Stimulated activated CD8-positive, alpha-beta memory T cell treated with anti-CD3 and anti-CD28 coated beads, Interleukin-2, amount 100 ng/mL, for 48 hours (primary cell): ENCODE measurements at places on chromosomes 6 and 20.
A peak's percentile ranks its signal among the peaks of the same experiment; 100 is the strongest.

- DNase-seq, result peak; percentile 33
These were observed 10.2 kb upstream of the CST5 start for GRCh38 chr20:23889775-23890187.

DNA sequence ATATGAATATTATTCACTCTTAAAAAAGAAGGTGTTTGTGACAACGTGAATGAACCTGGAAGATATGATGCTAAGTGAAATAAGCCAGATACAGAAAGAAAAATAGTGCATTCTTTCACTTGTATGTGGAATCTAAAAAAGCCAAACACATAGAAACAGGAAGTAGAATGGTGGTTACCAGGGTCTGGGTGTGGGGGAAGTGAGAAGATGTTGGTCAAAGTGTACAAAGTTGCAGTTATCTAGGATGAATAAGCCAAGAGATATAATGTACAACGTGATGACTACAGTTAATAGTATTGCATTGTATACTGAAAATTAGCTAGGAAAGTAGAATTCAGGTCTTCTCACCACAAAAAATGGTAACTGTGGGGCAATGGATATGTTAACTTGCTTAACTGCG lies 151.1 kb upstream of the HCRTR2 start:
- DNase-seq, result no peak

DNA sequence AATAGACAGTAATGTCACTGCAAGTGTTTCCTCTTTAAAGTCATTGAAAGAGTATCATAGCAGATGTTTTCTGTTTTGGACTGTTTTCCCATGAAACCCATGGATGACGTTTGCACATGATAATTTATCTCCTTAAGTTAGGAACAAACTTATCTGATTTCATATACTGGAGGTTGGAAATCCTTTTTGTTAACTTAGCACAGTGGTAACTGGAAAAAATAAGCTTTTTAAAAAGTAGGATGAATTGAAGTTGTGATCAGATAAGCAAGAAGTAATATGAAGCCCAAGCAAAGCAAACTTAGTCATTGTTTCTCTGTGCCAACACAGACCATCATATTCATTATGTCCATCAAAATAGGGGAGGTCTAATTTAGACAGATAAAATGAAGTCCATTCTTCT lies 61.6 kb downstream of the PLCB4 start:
- no peak for DNase-seq

DNA sequence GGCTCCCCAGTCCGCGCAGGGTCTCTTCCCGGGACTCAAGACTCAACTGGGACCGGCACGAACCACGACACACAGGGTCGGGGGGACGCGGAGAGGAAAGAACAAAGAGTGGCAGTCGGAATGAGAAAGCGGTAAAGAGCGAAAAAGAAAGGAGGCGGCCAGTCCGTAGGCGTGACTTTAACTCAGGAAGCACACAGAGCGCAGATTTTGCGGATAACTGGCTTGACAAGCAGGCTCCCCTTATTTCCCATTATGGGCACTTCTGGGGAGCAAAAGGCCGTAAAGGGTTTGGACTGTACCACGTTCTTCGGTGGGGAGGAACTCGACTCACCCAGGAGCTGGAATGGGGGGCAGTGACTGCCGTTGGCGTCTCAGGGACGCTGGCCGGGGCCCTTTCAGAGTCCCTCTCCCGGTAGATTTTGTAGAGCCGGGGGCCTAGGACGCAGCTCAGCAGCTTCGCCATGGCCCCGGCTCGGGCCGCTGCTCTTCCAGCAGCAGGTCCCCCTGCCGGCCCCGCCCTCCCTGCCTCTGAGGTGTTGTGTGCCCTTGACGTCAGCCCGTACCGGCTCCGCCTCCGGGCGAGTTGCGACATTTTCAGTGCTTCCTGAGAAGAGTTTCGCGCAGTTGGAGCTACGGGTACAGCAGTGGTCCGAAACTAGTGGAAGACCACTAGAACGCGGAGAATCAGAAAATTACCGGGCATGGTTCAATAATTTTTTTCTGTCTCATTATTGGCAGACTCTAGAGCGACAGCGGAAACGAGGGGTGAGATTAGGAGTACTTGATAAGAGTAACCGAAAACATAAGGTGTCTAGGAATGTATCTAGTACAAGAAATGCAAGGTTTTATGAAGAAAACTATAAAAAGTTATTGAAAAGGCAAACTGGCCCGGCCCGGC lies at the start of gene ABHD16A:
ABHD16A (minus strand) TSS at position 506 of the 898 bp plus-strand sequence; CDS start at position 463, 43 bp downstream.
- peak; percentile 98 for DNase-seq

DNA sequence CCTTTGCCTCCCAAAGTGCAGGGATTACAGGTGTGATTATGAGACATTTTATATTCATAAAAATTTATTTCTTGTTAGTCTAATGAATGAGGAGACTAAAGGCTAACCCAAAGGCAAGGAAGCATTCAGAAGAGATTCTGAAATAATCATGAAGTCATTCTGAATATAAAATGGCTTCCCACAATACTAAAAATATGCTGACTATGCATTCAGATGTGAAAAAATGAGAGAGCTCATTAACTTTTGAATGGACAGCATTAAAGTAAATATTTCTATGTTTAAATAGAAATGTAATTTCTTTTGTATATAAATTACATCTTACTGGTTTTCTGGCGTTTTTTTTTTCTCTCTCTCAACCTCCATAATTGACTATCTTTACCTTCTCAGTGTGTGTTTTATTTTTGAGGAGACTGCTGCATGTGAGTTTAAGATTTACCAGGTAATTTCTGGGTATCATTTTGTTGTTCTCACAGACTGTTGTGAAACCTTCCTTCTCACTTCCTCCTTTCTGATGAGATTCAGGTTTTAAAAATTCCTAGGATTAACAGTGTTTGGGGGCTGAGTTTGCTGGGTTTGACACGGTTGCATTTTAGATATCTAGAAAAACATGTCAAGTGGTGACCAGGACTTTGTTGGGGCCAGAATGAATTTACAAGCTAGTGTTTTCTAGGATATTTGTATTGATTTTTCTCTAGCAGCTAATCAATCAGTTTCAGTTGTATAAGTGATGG lies 316.6 kb downstream of the CDKAL1 start:
- no peak for DNase-seq

DNA sequence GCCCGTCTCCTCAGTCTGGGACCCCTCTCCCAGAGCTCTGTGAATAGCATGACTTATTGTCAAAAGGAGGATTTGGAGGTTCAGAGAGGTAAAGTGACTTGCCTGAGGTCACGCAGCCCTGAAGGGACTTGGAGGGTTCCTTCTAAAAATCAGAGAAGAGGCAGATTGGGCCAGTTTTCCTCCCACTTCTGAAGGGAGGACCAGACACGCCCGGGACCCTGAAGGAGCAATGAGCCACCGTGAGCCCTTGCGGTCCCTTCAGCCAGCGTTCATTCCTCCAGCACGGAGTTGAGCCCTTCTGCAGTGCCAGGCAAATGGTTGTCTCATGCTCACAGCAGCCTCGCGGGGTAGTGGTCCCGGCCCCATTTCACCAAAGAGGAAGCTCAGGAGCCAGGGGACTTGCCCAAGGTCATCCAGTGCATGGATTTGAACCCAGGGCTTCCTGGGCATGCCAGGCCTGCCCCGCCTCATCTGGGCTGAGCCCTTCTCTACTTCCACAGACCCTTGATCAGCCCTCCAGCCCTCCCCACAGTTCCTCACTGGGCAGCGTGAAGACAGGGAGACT lies 7.4 kb downstream of the SRC start:
- DNase-seq, result no peak

- DNase-seq, result no peak
These were observed 117.9 kb downstream of the SGK1 start for GRCh38 chr6:134199848-134200606.

DNA sequence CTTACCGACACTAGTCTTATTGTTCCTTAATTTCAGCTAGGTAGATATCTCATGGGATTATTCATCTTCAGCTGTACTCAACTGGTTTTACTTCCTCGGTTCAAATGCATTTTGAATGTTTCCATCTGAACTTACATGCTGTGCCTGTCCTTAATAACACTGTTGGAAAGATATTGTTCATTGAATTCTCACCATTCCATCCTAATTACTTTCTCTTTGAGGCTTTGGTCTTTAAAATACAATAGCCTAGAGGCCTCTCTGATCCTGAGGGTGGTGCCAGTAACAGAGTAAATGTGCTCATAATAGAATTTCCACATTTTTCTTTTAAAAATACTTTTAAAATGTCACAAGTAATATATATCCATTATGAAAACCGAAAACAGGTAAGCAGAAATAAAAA lies 54.0 kb downstream of the IL20RA start:
- DNase-seq, result no peak

DNA sequence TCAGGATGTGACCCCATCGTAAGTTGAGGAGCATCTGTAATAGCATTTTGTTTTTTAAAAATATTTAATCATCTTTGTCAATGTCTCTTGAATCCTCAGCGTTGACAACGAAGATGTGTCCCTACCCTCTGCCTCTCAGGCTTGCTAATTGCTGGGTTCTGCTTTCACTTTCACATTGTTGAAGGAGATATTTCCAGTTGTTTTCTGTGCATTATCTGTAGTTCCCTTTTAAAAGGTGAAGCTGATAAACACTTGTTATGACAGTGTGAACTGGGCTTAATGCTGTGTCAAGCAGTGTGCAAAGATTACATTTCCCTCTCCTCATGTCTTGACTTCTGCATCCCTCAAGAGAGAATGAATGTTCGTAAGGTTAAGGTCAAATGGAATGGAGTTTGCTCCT lies 54.9 kb downstream of the CSE1L start:
- no peak for DNase-seq

DNA sequence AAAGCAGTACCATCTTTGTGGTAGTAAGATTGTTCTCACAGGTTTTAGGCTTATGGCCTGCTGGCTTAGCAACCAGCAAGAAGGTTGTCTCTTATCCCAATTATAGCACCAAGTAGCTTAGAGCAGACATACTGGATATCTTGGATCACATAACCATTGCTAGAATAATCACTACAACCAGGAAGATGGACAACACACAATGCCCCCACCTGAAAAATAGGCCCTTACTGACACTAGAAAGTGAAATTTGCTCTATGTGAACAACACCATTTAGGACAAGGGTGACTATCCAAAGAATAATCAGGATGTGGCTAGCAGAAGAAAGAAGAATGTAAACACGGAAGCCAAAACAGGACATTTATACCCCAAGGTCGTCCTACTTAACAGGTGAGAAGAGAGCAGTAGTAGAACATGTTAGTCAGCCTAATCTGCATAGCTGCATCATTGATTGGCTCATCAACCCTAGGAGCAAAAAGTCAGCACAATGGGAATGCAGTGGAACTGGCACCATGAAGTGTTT lies 172.7 kb upstream of the MARCKS start:
- DNase-seq, result no peak

- no peak for DNase-seq
These were observed 331.8 kb downstream of the HACE1 start for GRCh38 chr6:104527761-104528415.

DNA sequence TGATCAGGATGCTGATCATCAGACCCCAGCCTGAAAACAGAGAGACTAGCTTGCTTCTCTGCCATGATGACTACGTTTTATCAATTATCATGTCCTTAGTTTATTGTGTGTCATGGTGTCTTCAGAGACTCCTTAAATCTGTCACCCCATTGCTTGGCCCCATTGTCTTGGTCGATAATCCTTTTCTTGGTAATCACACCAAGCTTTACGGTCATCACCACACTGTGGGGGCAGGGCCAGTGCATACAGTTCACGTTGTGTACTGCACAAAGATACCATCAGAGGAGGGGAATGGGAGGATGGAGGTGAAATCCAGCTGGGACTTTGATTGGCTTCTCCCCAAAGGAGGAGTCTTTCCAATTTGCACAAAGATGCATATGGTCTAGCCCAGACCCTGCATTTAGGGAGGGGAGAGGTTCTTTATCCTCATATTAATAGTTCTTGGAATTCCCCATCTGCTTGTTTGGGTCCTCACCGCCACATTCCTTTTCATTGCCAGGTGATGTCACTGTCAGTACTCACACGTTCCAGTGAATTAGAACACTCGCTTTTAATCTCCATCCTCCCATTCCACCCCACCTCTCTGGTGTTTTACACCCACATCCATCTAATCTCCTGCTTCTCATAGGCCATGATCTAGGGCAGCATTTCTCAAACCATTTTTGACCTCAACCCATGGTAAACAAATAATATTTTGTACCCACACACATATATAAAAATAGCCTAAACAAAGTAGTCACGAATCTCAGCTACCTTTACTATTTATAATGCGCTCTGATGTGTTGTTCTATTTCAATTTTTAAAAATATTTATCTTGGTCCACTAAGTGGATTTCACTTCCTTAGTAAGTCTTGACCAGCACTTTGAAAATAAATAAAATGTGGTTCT lies 5.7 kb downstream of the ETV7 start:
- no peak for DNase-seq

GRCh38 chr20:58213121-58213520 lies 15.3 kb downstream of the ANKRD60 start:
- DNase-seq, result no peak

GRCh38 chr6:164068527-164068926 lies 654.0 kb downstream of the QKI start:
- DNase-seq, result no peak

GRCh38 chr20:31496761-31497295 lies 17.4 kb upstream of the HM13 start:
- DNase-seq, result no peak
